SK-N-SH (cell line): ENCODE measurements at places on chromosomes 16 and 17. TPM values are rescaled to one million over a fixed set of nuclear protein-coding genes. Genes with fewer than 3 reads are reported as not detected.

ENPP7 gene
- polyA plus RNA-seq, result not detected in 2 replicates

RNF112 gene
- polyA plus RNA-seq, result 22.6 and 26.9 TPM in 2 replicates

GRCh38 chr16:50861451-50861850 lies 119.6 kb downstream of the CYLD start:
- DNase-seq, result no peak

PRSS8 gene
- polyA plus RNA-seq, result 0.05 and 0.07 TPM in 2 replicates

- no peak for DNase-seq
These were observed 22.6 kb upstream of the CPNE2 start for GRCh38 chr16:57069635-57070370.

- DNase-seq, result no peak
These were observed 2.0 kb upstream of the NAE1 start for GRCh38 chr16:66832661-66833305.
